Adipocyte (in vitro differentiated cells): ENCODE measurements at places on chromosomes 5 and 9.
A peak's percentile ranks its signal among the peaks of the same experiment; 100 is the strongest.

- DNase-seq, result no peak
These were observed 16.3 kb downstream of the FAM163B start for GRCh38 chr9:133592731-133593409.

DNA sequence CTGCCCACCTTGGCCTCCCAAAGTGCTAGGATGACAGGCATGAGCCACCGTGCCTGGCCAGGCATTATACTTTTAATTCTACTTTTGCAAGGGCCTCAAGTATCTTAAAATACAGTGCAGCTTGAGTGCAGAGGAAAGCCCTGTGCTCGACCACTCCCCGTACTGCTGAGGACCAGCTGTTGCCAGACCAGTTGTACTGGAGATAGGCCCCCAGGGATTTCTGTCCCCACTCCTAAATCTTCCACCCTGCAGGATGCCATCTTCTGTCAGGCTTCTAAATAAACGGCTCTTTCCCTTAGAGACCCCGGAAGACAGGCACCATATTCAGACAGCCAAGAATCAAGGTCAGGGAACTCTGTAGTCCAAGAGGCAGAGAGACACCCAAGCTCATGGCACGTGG lies 16.6 kb upstream of the PSMD5 start:
- no peak for DNase-seq

GRCh38 chr5:125245216-125245615 lies 498.8 kb upstream of the ZNF608 start:
- DNase-seq, result no peak

- DNase-seq, result no peak
These were observed 59.9 kb downstream of the ABLIM3 start for GRCh38 chr5:149201121-149201637.

DNA sequence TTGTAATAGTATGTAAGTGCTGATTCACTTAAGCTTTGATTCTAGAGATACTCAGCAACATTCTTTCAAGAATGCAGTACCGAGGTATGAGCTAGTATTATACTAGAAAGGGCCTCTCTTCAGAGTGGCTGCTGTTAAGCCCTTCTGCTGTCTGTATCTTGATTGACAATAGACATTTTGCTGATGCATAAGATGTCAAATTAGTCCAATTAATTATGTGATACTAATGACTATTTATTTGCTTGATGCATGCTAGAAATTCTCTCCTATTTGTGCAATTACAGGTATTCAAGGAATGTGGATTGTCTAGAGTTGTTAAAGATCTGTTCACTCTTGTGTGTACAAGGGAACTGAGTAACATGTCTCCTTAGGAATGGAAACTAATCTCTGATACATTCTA lies 92.3 kb upstream of the PTGER4 start:
- DNase-seq, result peak; percentile 34

DNA sequence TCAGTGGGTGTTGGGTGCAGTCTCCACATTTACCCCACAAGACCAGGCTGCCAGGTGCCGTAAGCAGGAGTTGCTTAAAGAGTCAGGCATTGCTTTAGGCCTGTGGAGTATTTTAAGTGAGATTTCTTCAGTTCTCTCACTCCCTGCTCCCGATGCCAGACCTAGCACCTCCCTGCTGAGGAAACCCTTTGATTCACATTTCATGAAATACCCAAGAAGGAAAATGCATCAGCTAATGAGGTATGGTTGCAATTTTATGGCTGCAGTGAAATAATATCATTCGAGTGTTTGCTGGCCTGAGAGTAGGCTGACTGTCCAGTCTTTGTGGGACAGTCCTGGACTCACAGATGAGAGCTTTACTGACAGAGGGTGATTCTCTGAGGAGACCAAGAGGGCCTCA lies 67.4 kb upstream of the CTSL start:
- no peak for DNase-seq

DNA sequence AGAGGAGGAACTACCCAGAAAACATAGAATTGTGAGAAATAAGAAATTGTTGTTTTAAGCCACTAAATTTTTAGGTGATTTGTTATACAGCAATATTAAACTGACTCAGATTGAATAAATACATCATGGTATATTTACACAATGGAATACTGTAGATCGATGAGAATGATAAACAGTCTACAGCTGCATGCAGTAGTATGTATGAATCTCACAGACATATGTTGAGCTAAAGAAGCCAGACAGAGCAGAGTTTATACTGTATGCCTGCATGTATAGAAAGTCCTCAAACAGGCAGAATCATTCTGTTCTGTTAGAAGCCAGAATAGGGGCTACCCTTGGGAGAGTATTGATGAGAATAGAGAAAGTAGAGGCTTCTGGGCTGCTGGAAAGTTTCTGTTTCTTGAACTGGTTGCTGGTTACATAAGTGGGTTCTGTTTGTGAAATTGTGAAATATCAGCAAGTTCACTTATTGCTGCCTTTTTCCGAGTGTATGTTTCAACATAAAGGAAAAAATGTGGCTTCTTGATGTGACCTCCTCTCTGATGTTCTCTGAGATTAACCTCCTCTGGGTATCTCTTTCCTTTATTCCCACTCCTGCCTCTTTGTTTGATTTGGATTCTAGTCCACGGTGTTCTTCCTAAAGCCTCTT lies 9.6 kb downstream of the KIAA1958 start:
- DNase-seq, result peak; percentile 51
